Progenitor cell of endocrine pancreas (in vitro differentiated cells): ENCODE measurements at places on chromosomes 5 and 9.

- no peak for DNase-seq
- H3K4me3 ChIP-seq: no peak overlapping the region
- H3K27me3 ChIP-seq: peaks cover 4% of the 10 kb centered on the region
- H3K36me3 ChIP-seq: no peaks in the 10 kb centered on the region
- no peak overlapping the region for H3K27ac ChIP-seq
- H3K4me1 ChIP-seq: no peaks in the 10 kb centered on the region
Measured at GRCh38 chr9:98360176-98360708, 104.8 kb upstream of the TBC1D2 start.

DNA sequence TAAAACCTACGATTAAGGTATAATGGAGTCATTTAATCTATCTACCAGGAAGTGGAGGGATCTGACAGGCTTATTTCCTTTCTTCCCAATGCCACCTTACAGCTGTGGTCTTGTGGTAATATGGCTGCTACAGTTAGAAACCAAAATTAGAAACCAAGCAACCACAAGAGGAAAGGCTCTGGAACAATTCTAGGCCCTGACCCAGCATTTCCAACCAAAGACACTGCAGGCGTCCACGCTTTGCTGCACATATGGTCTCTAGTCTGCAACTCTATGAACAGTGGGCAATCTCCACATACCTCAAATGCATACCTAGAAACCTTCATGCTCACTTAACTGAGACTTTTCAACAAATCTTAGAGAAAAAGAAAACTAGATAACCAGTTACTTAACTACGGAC is 339.1 kb downstream of the NFIB start:
- DNase-seq: no peak
- peaks cover 11% of the 10 kb centered on the region for H3K4me1 ChIP-seq
- peaks cover 4% of the 10 kb centered on the region for H3K27me3 ChIP-seq
- H3K27ac ChIP-seq: no peak overlapping the region

- no peaks in the 10 kb centered on the region for H3K36me3 ChIP-seq
- no peak overlapping the region for H3K27ac ChIP-seq
- no peaks in the 10 kb centered on the region for H3K27me3 ChIP-seq
Measured at GRCh38 chr5:147753765-147754164, 28.8 kb downstream of the JAKMIP2 start.

DNA sequence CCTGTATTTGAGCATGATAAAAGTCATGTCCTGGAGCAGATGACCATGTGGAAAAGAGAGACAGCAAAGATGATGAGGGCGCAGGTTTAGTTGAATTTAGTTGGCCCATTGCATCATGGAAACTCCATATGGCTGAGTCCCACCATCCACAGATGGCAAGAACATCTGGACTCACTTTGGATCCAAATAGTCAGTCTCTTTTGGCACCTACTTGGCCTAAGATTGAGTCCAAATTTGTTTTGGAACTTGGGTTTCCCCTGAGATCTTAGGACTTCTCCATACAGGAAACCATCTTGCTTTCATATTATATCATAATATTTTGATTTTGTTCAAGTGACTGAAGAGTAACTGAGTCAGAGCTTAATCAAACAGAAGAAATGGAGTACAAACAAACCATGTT is 217.5 kb downstream of the DRD1 start:
- no peaks in the 10 kb centered on the region for H3K4me1 ChIP-seq
- DNase-seq: no peak
- H3K27ac ChIP-seq: no peak overlapping the region
- H3K27me3 ChIP-seq: peaks cover 12% of the 10 kb centered on the region
- H3K4me3 ChIP-seq: no peak overlapping the region

GRCh38 chr5:140042393-140042642 is 781 bp downstream of the NRG2 start:
- no peak overlapping the region for H3K27ac ChIP-seq
- H3K36me3 ChIP-seq: no peaks in the 10 kb centered on the region
- H3K4me3 ChIP-seq: peak overlapping the region; percentile 84
- DNase-seq: no peak
- peaks cover 26% of the 10 kb centered on the region for H3K27me3 ChIP-seq
- peaks cover 39% of the 10 kb centered on the region for H3K4me1 ChIP-seq

DNA sequence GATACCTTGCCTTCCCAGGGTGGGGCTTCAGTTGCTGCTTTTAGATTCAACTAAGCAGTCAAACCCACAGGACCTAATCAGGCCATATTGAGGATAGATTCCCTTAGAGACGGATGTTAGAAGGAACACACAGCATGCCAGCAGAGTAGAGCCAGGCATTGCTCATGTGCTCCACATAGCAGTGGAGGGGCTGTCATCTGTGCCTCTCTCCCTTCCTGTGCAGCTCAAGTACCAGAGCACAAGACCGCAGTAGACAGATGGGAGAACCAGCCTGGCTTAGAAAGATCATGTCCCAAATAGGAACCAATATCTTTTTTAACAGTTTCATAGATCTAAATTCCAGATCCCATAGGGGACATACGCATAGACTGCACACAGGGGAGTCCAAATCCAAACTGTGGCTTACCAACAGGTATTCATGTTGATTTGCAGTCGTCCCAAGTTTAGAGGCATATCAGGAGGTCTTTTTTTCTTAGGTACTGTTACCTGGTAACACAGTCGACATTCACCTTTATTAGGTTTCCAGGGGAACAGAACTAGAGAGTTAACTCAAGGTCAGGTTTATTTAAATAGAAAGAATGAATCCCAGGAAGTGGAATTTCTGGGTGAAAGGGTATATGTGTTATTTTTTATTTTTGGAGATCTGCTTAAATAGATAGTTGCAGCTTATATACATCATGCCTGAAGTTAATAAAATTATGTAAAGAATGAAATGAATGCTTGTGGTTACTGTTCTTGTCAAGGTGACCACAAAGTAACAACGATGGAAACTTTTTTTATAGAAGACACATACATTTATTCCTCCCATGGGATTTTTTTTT is 43.5 kb upstream of the PCAT7 start:
- peak overlapping the region; percentile 82 for H3K27ac ChIP-seq
- H3K36me3 ChIP-seq: no peaks in the 10 kb centered on the region
- no peak for DNase-seq
- peaks cover 34% of the 10 kb centered on the region for H3K4me1 ChIP-seq

- H3K4me1 ChIP-seq: no peaks in the 10 kb centered on the region
- no peak overlapping the region for H3K4me3 ChIP-seq
- no peaks in the 10 kb centered on the region for H3K36me3 ChIP-seq
- no peak for DNase-seq
- peaks cover 27% of the 10 kb centered on the region for H3K27me3 ChIP-seq
Measured at GRCh38 chr5:171649075-171649401, 136.6 kb upstream of the SMIM23 start.

DNA sequence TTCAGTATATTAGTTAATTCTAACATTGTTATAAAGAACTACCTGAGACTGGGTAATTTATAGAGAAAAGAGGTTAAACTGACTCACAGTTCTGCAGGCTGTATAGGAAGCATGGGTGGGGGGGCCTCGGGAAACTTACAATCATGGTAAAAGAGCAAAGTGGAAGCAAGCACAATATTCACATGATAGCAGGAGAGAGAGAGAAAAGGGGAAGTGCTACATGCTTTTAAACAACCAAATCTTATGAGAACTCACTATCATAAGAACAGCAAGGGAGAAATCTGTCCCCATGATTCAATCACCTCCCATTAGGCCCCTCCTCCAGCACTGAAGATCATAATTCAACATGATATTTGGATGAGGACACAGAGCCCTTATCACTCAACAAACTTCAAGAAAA is 324.9 kb downstream of the ZNF608 start:
- peaks cover 6% of the 10 kb centered on the region for H3K36me3 ChIP-seq
- no peak overlapping the region for H3K4me3 ChIP-seq
- no peak for DNase-seq
- peaks cover 4% of the 10 kb centered on the region for H3K4me1 ChIP-seq
- H3K27ac ChIP-seq: no peak overlapping the region

DNA sequence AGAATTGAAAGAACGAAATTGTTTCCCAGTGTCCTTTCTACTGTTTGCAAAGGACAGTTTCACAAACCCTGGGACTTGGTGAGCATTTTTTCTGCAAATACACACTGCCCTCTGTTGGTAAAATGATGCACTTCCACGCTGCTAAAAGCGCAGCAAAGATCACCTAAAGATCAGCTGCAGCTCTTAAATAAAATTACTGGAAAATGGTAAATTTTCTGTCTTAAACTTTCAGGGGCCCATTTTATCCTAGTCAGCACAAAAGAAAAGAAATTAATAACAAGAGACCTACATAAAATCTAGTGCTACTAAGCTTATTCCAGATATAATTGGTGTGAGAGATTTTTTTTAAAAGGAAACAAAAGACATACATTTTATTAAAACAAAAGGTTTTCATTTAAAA is 566.0 kb downstream of the CAAP1 start:
- H3K27ac ChIP-seq: no peak overlapping the region
- no peak overlapping the region for H3K4me3 ChIP-seq
- H3K4me1 ChIP-seq: peaks cover 6% of the 10 kb centered on the region
- no peaks in the 10 kb centered on the region for H3K27me3 ChIP-seq

GRCh38 chr9:104586496-104587180 is 12.6 kb downstream of the OR13C5 start:
- DNase-seq: no peak
- H3K27ac ChIP-seq: no peak overlapping the region
- no peaks in the 10 kb centered on the region for H3K4me1 ChIP-seq
- H3K36me3 ChIP-seq: no peaks in the 10 kb centered on the region

DNA sequence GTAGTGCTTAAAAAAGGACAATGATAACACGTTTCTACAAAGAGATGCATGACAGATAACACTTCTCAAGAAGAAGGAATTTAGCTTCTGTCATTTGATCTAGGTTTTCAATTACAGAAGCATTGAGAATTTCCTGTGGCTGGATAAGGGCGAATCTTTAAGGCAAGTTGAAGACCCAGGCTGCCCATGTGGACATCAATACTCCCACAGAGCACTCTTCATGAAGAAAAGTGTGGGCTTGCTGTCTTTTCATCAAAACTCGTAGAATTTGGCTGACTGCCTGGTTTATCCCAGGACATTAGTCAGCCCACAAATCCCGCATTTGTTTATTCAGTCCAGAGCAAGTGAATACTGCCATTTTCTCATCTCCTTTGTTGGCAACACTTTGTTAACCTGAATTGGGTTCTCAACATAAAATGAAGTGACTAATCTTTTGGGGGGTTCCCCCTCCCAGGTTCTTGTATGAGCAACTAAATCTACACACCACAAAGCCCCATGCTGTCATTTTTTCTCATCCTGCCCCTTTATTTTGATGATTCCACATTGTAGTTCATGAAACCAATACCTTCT is 43.4 kb upstream of the CDKN2B start:
- no peak overlapping the region for H3K4me3 ChIP-seq
- H3K27ac ChIP-seq: no peak overlapping the region
- no peaks in the 10 kb centered on the region for H3K27me3 ChIP-seq
- H3K4me1 ChIP-seq: no peaks in the 10 kb centered on the region
- no peaks in the 10 kb centered on the region for H3K36me3 ChIP-seq
- DNase-seq: no peak

GRCh38 chr5:2895876-2896275 is 144.4 kb upstream of the IRX2 start:
- H3K36me3 ChIP-seq: no peaks in the 10 kb centered on the region
- no peak overlapping the region for H3K27ac ChIP-seq
- no peak overlapping the region for H3K4me3 ChIP-seq
- no peaks in the 10 kb centered on the region for H3K4me1 ChIP-seq

GRCh38 chr9:92180669-92181181 is 65.5 kb upstream of the SPTLC1 start:
- no peaks in the 10 kb centered on the region for H3K36me3 ChIP-seq
- peaks cover 2% of the 10 kb centered on the region for H3K27me3 ChIP-seq
- H3K27ac ChIP-seq: no peak overlapping the region
- no peak overlapping the region for H3K4me3 ChIP-seq
- H3K4me1 ChIP-seq: no peaks in the 10 kb centered on the region

DNA sequence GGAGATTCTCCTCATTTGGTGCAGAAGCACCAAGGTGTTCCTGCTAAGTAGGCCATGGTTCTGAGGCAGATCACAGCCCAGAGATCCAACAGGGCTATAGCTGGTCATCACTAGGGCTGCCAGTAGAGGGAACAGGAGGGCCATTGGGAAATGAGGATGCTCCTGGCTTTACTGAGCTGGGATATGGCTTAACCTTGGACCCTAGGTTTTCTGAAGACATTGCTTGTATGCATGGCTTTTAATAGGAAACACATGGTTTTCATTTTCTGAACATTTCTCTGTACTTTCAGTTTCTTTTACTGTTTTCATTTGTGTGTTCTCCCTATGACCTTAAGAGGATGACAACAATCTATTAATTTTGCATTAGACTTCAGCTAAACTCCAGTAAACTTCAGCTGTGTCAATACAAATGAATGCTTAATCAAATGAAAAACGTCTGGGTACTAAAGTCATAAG is at the start of gene IFNW1:
IFNW1 (minus strand) TSS at position 406 of the 456 bp plus-strand sequence; CDS start at position 144, 262 bp downstream.
- H3K27ac ChIP-seq: no peak within 1 kb of the TSS
- no peak within 1 kb of the TSS for H3K4me3 ChIP-seq
- no peak for DNase-seq
- no peaks in the 10 kb centered on the region for H3K4me1 ChIP-seq

- no peak overlapping the region for H3K4me3 ChIP-seq
- no peak for DNase-seq
- no peak overlapping the region for H3K27ac ChIP-seq
- no peaks in the 10 kb centered on the region for H3K36me3 ChIP-seq
- H3K4me1 ChIP-seq: no peaks in the 10 kb centered on the region
- H3K27me3 ChIP-seq: no peaks in the 10 kb centered on the region
Measured at GRCh38 chr5:143373076-143373475, 30.4 kb downstream of the NR3C1 start.

GRCh38 chr5:128913551-128913950 is 51.7 kb upstream of the SLC27A6 start:
- H3K4me1 ChIP-seq: no peaks in the 10 kb centered on the region
- no peak overlapping the region for H3K27ac ChIP-seq
- no peak for DNase-seq
- H3K36me3 ChIP-seq: no peaks in the 10 kb centered on the region

- peaks cover 2% of the 10 kb centered on the region for H3K36me3 ChIP-seq
- no peak overlapping the region for H3K27ac ChIP-seq
- H3K4me1 ChIP-seq: no peaks in the 10 kb centered on the region
Measured at GRCh38 chr9:752201-752600, 89.3 kb upstream of the DMRT1 start.

GRCh38 chr5:40551496-40552491 is 127.9 kb upstream of the PTGER4 start:
- no peaks in the 10 kb centered on the region for H3K27me3 ChIP-seq
- H3K36me3 ChIP-seq: no peaks in the 10 kb centered on the region
- peak overlapping the region; percentile 7 for H3K27ac ChIP-seq
- no peak for DNase-seq

GRCh38 chr5:89117124-89117644 is 234.2 kb upstream of the MEF2C start:
- no peaks in the 10 kb centered on the region for H3K4me1 ChIP-seq
- DNase-seq: no peak
- H3K27me3 ChIP-seq: peaks cover 1% of the 10 kb centered on the region
- H3K4me3 ChIP-seq: no peak overlapping the region
- no peaks in the 10 kb centered on the region for H3K36me3 ChIP-seq
- H3K27ac ChIP-seq: no peak overlapping the region

- H3K4me1 ChIP-seq: no peaks in the 10 kb centered on the region
- DNase-seq: no peak
- no peaks in the 10 kb centered on the region for H3K27me3 ChIP-seq
- H3K4me3 ChIP-seq: no peak overlapping the region
- H3K27ac ChIP-seq: no peak overlapping the region
- H3K36me3 ChIP-seq: peaks cover 21% of the 10 kb centered on the region
Measured at GRCh38 chr9:96524045-96524444, 74.1 kb downstream of the HABP4 start.
